ENCODE measurements at places on chromosomes 3 and 15. TPM values are rescaled to one million over a fixed set of nuclear protein-coding genes. Genes with fewer than 3 reads are reported as not detected.

- H3K36me3 ChIP-seq, result no peaks in the 10 kb centered on the region
- no peaks in the 10 kb centered on the region for H3K4me1 ChIP-seq
- H3K4me3 ChIP-seq, result no peak overlapping the region
- no peak for DNase-seq
- H3K27me3 ChIP-seq, result peaks cover 5% of the 10 kb centered on the region
- no peak overlapping the region for H3K27ac ChIP-seq
These were observed 77.9 kb downstream of the APBA2 start for GRCh38 chr15:28963711-28964081.

GRCh38 chr3:122668930-122669730 is 11.5 kb upstream of the PARP14 start:
- no peaks in the 10 kb centered on the region for H3K27me3 ChIP-seq
- no peak overlapping the region for H3K4me3 ChIP-seq
- H3K27ac ChIP-seq, result no peak overlapping the region
- no peaks in the 10 kb centered on the region for H3K4me1 ChIP-seq
- no peak for DNase-seq

DNA sequence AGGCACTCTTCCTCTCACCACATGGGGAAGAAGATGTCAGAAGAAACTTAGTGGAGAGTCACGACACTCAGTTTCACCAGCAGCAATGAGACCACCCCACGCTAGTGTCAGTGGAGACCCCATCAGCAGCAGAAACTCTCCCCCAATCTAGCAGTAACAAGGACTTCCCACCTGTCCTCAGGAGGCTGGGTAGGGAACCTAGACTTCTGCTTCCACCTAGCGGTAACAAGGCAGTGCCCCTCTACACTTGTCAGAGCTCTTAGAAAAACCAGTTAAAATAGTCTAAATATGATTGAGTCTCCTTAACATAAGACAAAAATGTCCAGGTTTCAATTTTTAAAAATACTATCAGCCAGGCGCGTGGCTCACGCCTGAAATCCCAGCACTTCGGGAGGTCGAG is 57.3 kb downstream of the TRAT1 start:
- DNase-seq, result no peak
- H3K27ac ChIP-seq, result no peak overlapping the region
- H3K4me3 ChIP-seq, result no peak overlapping the region
- no peaks in the 10 kb centered on the region for H3K27me3 ChIP-seq
- H3K36me3 ChIP-seq, result no peaks in the 10 kb centered on the region

DNA sequence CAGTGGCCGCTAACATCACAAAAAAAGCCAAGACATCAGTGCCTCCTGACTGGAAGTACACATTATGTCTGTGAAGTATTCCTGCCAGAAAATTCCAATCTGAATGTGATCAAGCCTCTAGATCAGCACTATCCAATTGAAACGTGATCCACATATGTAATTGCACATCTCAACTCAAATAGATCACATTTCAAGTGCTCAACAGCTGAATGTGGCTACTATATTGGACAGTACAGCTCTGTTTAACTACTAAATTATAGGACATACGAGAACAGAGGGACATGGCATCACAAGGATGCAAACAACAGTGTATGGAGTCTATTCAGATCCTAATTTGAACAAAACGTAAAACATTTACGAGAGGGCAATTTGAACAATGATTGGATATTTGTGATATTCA is 542 bp upstream of the UBAP1L start:
- H3K27ac ChIP-seq, result no peak overlapping the region
- H3K4me3 ChIP-seq, result no peak overlapping the region
- no peak for DNase-seq
- peaks cover 90% of the 10 kb centered on the region for H3K36me3 ChIP-seq

GRCh38 chr3:180294282-180295027 is 257.7 kb upstream of the PEX5L start:
- H3K4me3 ChIP-seq, result no peak overlapping the region
- no peak for DNase-seq
- no peaks in the 10 kb centered on the region for H3K4me1 ChIP-seq
- H3K27me3 ChIP-seq, result no peaks in the 10 kb centered on the region

SCN5A gene
- total RNA-seq, result 34.2 TPM
